ENCODE measurements at places on chromosomes 1 and 21. TPM values are rescaled to one million over a fixed set of nuclear protein-coding genes. Genes with fewer than 3 reads are reported as not detected.

The ANXA9 gene
- total RNA-seq = 0.37 TPM

The KCNE2 gene
- total RNA-seq = not detected

The C1QTNF12 gene
- total RNA-seq = 1.8 TPM

The B3GALT5 gene
- not detected for total RNA-seq

The MTMR11 gene
- 4.4 TPM for total RNA-seq

The FAAH gene
- 1.5 TPM for total RNA-seq

The SERPINC1 gene
- not detected for total RNA-seq

Measured in subcutaneous preadipocyte (primary cell).